CMK (cell line): ENCODE measurements at places on chromosomes 6 and 20.

- DNase-seq = peak; percentile 53
Observed at GRCh38 chr6:156564127-156564806, 212.9 kb upstream of the ARID1B start.

DNA sequence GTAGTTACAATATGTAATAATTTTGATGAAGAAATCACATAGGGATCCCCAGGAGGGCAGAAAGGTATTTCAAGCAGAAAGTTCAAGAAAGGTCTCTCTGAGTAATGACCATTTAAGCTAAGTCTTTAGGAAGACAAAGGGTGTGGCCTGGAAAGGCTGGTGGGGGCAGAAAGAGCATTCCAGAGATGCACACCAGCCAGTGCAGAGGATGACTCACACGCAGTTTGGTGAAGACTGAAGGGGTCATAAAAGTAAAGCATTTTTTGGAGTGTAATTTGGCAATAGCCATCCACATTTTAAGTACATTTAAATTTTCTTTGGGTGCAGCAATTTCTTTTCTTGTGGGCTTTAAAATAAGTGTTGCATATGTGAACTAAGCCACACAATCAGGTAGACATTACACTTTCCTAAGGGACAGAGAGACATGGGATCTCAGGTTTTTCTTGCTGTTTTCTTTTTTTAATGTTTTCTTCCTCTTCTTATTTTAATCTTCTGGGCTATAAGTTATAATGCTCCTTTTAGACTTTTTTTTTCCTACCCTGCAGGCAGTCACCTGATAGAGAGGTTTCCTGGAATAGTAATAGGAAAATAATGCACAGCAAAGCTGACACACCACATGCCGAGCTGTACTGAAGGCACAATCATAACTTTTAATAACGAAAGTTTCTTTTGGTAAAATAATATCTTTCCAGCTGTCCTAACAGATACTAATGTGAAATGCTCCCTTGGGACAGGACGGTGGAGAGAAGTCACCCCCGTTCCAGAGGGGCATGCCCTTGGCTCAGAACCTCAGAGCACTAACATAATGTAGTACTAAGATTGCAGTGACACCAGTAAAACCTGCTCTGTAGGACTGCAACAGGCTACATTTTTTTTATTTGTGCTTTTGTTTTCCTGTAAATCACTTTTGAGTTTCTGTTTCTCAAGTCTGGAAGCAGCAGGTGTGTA lies 49.6 kb upstream of the PTPRK start:
- DNase-seq = no peak

GRCh38 chr20:36015806-36016403 lies 47.5 kb downstream of the CNBD2 start:
- DNase-seq = no peak

DNA sequence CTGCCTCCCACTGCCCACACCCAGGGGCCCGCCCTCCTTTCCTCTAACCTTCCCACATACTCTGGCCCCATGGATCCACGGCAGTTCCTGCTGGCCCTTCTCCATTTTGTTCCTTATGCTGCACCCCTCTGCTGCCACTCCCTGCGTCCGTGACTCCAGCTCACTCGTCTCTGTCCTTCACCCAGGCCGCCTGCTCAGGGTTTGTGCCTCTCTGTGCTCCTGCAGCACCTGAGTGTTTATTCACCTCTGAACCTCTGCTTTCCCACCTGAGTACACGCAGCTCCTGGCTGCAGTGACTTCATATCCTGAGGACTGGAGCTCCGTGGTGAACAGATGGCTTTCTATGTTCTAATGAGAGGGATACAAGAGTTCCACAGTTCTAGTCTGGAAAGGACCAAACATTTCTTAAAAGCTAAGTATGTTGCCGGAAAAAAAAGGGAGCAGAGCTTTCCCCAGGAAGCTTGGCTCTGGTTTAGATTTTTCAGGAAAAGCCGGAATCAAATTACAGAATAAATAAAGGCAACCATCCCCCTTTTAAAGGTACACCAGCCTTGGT lies 1.5 kb upstream of the GNRH2 start:
- DNase-seq = no peak

DNA sequence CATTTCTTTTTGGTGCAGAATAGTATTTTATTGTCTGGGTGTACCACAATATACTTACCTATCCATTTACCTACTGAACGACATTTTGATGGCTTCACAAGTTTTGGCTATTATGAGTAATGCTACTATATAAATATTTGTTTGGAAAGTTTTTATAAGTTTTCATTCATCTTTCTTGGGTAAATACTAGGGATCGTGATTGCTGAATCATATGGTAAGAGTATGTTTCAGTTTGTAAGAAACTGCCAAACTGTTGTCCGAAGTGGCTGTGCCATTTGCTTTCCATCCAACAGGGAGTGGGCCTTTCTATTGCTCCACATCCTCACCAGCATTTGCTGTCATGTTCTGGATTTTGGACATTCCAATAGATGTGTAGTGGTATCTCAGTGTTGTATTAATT lies 104.2 kb downstream of the CDYL start:
- DNase-seq = no peak

GRCh38 chr20:19830211-19830785 lies 72.2 kb downstream of the RIN2 start:
- no peak for DNase-seq

DNA sequence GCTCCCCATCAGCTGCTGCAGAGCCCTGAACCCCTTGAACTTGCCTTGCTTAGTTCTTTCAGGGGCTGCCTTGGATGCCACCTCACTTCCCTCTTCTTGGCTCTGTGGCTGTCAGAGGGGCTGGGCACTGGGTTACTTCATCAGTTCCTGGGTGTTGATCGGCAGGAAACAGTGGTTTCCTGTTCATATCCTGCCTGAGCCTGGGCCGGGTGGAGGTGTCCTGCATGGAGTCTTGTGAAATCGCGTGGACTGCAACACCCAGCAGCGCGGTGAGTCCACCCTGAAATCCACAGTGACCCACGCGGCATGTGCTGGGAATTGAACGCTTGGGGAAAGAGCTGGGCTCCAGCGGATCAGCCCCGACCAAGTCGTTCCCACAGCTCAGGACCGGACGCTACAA lies 97.5 kb downstream of the CDH26 start:
- no peak for DNase-seq

DNA sequence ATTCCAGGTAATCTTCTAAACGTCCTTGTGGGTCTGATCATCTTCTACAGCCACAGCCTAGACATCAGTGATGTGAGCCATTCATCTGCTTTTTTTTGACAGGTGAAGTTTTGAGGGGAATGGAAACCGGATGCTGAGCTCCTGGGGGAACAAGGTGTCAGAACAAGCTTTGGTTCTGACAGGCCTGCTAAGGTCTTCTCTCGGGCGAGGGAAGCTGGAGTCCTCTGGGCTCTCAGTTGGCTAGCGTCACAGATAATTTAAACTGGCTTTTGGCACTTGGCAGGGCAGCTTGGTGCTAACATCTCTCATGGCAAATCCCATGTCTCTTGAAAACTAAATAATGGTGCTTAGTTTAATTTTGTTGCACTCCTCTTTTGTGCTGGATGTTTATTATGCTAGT lies 8.4 kb upstream of the AIG1 start:
- DNase-seq = no peak

DNA sequence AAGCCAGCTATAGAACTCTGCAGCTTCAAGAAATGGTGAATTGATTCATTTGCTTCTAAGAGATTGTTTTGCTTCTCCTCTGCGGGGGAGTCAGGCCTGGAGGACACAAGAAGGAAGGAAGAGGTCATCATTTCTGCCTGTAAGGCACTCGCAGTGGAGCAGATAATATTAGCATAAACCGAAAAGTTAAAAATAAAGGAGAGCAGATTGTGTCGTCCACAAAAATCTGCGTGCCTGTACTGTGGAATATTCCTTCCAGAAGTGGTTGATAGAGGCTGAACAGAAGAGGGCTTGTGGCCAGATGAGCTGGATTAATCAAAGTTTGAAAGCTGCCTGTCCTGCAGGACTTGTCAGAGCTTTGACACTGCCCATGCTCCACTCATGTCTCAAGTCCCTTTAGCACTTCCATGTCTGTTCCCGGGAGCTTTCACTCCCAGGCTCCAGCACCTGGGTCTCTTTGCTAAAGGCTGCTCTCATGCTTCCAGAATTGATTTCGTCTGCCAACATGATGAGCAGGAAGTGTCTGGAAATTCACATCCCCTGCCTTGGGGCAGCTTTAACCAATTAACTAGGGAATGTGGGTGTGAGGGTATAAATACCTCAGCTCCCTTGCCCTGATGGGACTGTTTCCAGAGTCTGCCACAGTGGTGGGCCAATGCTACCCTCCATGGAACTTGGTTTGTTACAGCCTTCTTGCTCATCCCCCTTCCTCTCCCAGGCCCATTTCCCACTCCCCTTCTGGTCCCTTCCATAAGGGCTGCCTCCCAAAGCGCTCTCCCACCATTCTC lies 65.1 kb upstream of the STX16 start:
- DNase-seq = no peak

GRCh38 chr20:32207626-32208498 lies at the start of the genes PLAGL2 and POFUT1:
Gene PLAGL2 (minus strand): TSS chr20:32207743. CDS start chr20:32202178, 5,565 bp downstream.
Gene POFUT1 (plus strand): TSS chr20:32207880. CDS start chr20:32207942, 62 bp downstream.
- DNase-seq = peak; percentile 63

DNA sequence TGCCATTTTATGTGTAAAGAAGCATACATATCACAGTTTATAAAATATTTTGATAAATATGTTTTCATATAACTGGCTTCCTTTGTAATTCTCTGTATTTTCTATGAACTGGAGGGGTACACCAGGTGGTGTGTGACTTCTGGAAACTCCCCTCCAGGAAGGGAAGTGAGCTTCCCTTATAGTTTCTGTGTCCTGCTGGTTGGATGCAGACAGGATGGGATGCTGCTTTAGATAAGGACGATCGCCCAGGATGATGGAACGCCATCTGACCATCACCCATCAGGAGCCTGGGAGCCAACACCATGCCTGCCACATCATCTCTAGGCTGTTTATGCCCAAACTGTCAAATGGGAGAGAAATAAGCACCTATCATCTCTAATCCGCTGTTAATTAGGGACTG lies 66.1 kb downstream of the SULF2 start:
- no peak for DNase-seq

- no peak for DNase-seq
Observed at GRCh38 chr20:1633535-1633934, 13.7 kb upstream of the SIRPB1 start.

DNA sequence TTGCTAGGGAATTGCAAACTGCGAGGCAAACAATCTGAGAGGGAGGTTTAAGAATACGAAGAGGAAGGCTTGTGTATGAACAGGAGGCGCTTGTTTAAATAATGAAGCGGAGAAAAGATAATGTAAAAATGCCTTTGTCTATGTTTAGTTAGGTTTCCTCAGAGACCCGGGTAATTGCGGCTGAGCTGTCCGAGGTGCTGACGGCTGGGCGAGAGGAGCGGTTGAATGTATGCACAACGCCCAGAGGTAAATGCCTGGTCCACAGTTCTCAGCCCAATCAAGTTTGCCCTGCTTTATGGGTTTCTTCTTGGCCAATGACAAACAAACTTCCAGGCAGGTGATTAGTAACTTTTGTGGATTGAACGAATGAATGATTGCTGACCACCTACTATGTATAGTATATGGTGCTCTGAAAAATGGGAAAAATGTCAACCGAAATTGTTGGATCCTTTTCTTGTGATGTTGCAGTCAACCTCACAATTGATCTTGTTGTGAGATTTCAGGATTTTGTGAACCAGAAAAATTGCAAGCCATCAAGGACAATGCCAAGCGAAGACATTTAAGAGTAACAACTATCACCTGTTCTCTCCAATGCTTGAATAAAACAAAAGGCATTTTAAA lies 38.3 kb upstream of the SLC32A1 start:
- DNase-seq = no peak

- no peak for DNase-seq
Observed at GRCh38 chr6:15936503-15936902, 192.4 kb upstream of the MYLIP start.

DNA sequence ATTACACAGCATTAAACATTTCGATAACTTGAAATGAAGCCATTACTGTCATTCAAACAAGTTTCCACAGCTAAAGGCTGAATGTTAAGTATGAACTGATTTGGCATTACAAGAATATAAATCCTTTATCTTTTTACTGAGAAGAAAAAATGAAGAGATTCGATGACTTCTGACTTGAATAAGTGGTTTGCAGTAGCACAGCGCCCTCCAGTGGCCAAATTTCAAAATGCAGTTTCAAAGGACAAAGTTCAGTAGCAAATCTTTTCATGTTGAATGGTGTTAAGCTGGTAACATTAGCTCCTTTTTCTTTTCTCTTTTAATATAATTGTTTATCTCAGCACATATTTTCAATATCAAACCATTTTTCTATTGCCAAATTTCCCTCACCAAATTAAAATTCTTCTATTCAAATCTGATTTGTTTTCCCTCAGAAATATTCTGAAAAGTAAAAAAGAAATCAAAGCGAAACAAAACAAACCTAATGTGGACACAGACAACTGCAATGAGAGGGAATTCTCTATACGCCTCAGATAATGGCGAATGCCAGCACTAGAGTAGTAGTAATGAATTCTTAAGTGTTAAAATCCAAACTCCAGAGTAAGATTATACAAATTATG lies 145.7 kb downstream of the BTBD9 start:
- peak; percentile 48 for DNase-seq

GRCh38 chr6:20024316-20024673 lies 187.1 kb downstream of the ID4 start:
- DNase-seq = no peak

- DNase-seq = no peak
Observed at GRCh38 chr6:155187994-155188706, 75.7 kb upstream of the CLDN20 start.

GRCh38 chr6:4355241-4355640 lies 219.9 kb upstream of the ECI2 start:
- no peak for DNase-seq

- no peak for DNase-seq
Observed at GRCh38 chr6:14559746-14560536, 442.4 kb downstream of the CD83 start.

DNA sequence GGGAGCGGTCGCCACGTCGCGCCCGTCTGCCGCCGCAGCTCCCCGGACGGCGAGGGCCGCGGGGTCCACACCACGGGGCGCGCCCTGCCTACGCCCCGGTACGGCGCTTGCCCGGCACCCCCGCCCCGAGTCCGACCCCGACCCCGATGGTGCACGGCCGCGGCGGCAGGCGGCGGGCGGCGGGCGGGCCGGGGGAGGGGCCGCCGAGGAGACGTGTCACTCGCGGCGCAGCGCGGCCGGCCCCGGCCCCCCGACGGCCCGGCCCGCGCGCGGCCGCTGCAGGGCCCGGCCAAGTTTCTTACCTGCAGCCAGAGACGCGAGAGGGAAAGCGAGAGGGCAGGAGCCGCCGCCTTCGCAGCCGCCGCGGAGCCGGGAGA lies 328 bp downstream of the RRBP1 start:
- DNase-seq = no peak

GRCh38 chr20:47353692-47354463 lies 2.6 kb downstream of the ZMYND8 start:
- DNase-seq = no peak

DNA sequence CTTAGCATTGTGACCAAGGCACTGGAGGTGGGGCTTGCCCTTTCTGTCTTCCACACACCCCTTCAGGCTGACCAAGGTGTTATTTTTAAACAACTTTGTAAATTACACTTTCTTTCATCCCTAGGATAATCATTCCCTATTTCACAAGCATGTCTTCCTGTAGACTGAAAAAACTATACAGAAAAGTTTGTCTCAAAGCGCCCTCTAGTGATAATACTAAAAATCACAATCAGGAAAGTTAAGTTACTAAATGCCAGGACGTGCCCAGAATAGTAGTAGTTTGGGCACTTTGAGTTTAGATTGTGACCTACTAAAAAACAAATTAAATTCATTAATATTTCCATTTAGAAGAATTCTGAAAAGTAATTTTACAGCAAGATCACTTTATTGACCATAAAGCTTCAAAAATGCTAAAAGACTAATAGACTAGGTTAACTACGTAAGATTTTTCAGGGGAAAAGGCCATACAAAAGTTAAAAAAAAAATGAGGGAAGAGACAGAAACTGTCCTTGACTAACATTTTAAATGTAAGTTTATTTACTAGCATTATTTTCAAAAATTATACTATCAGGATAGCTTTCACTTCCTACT lies 123.3 kb upstream of the DUSP22 start:
- DNase-seq = no peak
